ENCODE measurements at places on chromosomes 4 and X.

DNA sequence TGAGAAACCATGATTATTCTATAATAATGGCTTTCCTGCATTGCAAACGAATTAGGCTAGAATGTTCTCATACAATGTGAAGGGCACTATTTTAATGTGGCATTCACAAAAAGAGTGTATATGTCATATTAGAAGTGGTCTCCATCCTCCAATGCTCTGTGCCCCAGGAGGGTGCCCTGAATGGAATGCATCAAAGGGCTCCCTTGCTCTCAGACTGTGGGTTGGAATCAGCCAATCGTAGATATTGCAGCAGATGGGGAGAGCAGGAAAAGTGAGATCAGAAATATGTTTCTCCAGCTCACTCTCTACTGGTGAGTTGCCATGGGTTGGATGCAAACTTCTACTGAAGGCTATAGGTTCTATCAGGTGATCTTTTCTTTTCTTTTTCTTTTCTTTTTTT, 11.9 kb upstream of the NSUN7 start:
- DNase-seq = no peak

DNA sequence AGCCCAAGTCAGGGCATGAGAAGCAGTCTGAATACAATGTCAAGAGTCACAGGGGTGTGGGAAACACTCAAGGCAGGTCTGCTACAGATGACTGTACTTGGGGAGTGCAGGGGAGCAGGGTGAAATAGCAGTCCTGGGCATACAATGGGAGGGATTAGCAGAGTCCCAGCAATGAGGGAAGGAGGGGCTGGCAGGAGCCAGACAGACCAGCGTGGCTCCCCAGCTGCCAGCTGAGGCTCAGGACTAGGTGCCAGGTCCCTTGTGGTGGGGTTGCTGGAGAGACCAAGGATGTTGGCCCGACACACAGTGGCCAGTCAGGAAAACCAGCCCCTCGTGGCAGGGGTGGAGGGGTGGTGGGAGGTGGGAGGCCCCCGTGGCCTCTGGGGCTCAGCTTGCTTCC, 86.6 kb downstream of the RTL5 start:
- DNase-seq = no peak

- DNase-seq = peak; percentile 76
These were observed 671 bp downstream of the SLC7A11 start for GRCh38 chr4:138241281-138242075.

DNA sequence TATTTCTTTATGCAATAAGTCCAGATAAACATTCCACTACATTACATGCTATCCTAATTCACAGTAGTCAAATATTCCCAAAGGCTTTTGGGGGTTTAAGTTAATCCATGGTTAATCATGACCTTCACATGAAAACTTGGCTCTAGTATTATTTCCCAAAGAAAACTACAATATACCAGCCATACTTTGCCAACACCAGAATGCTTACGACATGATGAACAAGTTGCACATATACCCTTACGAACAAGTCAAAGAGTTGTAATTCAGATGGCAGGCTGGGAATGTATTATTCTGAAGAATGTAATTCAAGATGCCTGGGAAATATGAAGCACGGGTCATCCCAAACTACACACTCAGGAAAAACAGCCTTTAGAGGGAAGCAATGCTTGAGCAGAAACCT, 499.6 kb downstream of the PPARGC1A start:
- DNase-seq = peak; percentile 5

GRCh38 chr4:107468812-107469211, 251.2 kb downstream of the PAPSS1 start:
- no peak for DNase-seq

DNA sequence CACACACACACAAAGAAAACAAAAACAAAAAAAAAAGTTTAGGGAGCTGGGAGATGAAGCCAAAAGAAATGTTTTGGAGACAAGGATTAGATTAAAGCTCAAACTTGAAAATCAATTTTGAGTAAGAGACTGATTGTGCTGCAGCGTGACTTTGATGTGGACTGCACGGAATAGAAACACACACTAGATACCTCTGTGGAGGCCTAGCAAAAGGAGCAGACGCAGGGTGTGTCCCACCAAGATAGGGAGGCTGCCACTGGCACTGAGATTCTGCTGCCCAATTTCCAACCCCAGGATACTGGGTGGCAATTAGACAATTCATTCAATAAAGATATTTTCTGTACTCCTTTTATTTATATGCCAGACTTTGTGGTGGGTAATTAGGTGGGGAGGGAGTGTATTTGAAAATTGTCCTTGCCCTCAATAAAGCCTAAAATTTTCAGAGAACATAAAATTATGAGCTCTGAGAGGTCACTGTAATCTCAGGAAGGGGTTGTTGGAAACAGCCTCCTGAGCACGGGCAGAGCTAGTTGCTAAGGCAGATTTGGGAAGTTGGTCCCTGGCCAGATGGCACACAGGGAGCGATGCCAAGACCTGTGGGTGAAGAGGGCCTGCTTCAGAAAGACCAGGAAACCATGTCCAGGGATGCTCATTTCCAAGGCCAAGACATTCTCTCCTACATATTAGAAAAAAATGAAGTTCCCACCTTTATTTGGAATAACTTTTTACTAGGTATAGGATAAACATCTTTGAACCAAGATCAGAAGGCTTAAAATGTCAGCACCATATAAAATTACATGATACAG, 1.9 kb upstream of the PPP3CA start:
- no peak for DNase-seq

GRCh38 chrX:3526731-3527130, 180.3 kb upstream of the MXRA5 start:
- DNase-seq = peak; percentile 63

- DNase-seq = no peak
These were observed 132.7 kb downstream of the CPZ start for GRCh38 chr4:8725071-8725841.

- DNase-seq = no peak
These were observed 13.0 kb downstream of the RAB9B start for GRCh38 chrX:103818842-103819619.

- no peak for DNase-seq
These were observed 355.8 kb downstream of the KLHL4 start for GRCh38 chrX:87873347-87873941.

Data from fibroblast of skin of scalp (primary cell).